ENCODE measurements at places on chromosomes 7 and 10. TPM values are rescaled to one million over a fixed set of nuclear protein-coding genes. Genes with fewer than 3 reads are reported as not detected.

AGBL3 gene
- 1.2 TPM for total RNA-seq

UPK3BL1 gene
- 12.7 TPM for total RNA-seq

POM121L12 gene
- not detected for total RNA-seq

P4HA1 gene
- 21.5 TPM for total RNA-seq

TRIM50 gene
- not detected for total RNA-seq

JCAD gene
- 0.05 TPM for total RNA-seq

FKBP6 gene
- not detected for total RNA-seq

GHRHR gene
- total RNA-seq: not detected

C10orf95 gene
- total RNA-seq: 0.96 TPM

DNA sequence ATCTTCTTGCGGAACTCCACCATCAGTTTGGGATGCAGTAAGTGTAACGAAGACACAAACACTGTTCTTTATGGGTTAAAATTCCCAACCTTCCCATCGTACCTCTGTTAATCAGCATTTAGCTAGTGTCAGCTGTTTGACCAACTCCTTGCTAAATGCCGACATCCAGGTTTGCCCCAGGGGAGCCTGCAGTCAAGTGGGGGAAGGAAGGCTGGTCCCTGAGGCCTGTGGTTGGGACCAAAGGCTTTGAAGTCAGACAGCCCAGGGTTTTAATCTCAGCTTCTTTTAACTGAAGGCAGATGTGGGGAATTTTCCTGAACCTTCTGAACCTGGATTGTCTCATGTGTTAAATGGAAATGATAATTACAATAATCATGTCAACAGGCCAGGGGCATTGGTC, 443.7 kb downstream of the GLRX3 start:
- no peak for DNase-seq

GRCh38 chr7:77819021-77819420, 20.4 kb downstream of the PHTF2 start:
- no peak for DNase-seq

DNA sequence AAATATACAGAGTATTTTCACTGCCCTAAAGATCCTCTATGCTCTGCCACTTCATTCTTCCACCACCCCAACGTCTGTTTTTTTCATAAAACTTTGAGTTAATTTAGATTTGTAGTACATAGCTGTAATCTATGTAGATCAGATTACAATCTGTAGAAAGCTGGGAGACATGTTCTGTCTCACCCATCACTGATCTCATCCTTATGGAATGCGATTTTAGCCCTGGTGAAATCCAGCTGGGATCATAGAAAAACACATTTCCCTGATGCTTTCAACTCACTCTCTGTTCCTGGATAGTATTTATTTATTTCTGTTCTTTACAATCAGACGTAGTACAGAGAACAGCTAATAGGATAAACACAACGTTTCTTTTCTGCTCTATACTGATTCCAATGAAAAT, 521.0 kb downstream of the KIF20B start:
- no peak for DNase-seq

DNA sequence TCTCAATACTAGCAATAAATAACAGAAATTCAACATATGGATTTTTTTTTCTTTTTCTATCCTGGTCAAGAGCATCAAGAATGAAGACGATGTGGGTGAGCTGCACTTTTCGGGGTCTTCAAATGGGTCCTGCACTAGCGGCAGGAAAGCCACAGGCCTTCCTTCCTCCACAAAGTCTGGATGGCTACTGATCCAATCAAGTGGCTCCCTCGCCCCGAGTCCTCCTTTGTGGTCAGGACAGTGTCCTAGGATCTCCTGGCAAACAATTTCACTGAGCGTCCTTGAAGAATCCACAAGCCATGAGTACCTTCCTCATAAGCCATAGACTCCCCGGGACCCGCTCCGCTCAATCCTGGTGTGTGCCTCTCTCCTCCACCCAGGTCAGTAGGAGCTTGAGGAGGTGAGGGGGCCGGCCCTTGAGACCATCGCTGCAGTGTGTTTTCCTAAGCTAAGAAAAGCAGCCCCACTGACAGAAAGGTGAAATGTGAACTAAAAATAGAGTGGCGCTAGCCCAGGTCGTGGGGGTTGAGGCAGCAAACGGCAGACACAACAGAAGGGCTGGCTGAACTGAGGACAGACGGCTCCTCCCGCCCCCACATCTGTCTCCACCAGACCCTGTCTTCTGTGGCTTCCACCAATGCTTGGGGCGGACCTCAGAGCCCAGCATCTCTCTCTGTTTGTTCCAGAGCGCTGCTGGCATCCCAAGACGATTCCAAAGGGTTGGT, 202.3 kb downstream of the HERPUD2 start:
- no peak for DNase-seq

DNA sequence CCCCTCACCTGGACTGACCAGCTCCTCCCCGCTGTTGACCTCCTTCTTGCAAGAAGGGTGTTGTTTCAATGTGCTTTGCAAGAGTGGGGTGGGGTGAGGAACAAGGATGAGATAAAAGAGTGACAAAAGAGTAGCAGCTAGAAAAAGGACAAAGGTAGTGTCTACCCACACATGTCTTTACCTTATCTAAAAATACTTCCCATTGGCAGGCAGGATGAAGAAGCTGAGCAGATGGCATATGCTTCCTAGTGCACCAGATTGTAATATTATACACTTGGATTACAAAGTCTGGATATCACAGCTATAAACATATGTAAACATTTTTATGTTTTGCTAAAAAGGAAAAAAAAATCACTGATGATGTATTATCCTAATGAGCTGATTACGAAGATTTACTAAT, 34.5 kb downstream of the CHN2 start:
- DNase-seq: no peak

- no peak for DNase-seq
Measured at GRCh38 chr10:133442191-133442966, 11.4 kb upstream of the SCART1 start.

GRCh38 chr10:31619531-31620061, 300.6 kb downstream of the ZEB1 start:
- DNase-seq: no peak

GRCh38 chr7:6637544-6638229, 569 bp downstream of the ZNF316 start:
- peak; percentile 50 for DNase-seq

DNA sequence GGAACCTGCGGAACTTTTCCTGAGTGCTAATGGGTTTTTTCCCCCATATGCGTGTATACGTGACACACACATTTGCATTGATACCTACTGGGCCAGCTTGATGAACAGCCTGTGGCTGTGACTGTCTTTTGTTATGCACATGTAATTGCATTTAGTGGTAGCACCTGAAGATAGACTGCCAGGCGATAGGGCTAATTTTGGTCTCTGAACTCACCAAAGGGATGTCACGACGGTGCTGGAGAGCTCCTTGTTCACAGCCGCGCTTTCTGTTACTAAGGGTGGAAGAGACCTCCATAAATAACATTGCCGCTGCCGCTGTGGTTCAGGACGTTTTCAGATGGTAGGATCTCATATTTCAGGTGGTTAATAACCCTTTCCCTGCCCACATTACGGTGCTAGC, 133.2 kb downstream of the CAMK1D start:
- DNase-seq: no peak

GRCh38 chr7:134618756-134619530, 27.7 kb upstream of the BPGM start:
- DNase-seq: no peak

- peak; percentile 8 for DNase-seq
Measured at GRCh38 chr7:48154792-48155413, 16.4 kb upstream of the ABCA13 start.

DNA sequence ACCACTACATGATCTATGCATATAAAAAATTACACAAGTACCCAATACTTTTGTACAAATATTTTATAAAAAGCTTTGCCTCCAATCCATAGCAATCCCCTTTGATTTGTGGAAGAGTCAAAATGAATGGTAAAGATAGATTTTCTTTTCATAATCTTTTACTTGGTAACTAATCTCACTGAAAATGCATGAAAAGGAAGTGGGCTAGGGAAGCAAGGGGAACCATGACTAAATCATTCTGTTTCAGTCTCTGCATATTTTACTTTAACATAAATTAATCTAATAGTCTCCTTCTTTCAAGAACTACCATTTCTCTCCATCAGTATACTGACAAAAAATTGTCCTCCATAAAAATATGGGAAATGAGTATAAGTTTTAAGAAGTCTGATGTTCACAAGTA, 96.9 kb downstream of the TES start:
- DNase-seq: no peak

DNA sequence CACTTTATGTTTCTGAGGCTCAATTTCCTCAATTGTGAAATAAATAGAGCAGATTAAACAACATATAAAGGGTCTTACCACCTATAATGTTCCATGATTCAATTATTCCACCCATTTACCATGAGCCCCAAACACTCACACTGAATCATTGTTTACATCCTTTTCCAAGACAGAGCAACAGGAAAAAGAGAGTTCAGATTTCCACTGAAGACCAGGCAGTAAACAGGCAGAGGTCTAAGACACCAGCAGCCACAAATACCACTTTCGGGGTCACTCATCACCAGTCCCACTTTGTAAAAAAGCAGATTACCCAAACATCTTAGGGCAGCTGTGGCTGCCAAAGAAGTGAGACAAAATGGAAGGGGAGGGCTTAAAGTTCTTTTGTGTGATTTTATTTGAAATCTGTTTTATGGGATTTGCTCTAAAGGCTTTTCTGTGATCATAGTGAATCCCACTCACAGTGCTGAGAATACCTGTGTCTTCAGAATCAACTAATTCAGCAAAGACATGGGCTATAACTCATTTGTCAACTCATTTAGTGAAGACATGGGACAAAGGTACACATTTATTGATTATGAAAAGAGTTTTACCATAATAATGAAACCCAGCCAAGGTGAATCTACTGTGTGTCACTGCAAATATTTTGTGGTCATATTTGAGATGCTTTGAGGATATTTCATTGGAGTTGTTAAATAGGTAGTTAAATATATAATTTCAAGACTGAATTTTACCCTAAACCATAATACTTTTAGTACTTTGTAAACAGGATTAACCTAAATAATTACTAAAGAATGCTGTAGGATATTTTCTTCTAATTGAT, 24.8 kb upstream of the DLD start:
- no peak for DNase-seq

- no peak for DNase-seq
Measured at GRCh38 chr10:77911535-77912123, 14.9 kb downstream of the DLG5 start.

GRCh38 chr7:111175908-111176441, 85.0 kb downstream of the LRRN3 start:
- DNase-seq: no peak

DNA sequence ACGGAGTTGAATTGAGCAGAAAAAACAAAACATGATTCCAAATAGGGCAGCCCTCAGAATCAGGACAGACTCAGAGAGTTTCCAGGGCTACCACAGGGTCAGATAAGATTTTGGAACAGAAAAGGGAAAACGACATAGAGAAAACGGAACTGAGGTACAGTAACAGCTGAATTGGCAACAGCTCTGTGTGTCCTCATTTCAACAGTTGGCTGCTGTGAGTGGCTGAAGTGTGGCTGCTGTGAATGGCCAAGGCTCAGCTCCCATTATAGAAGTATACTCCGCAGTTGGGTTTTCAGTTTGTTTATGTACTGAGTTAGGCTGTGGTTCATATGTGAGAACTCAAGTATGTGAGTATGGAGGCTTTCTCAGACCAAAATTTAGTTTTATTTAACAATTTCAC, 32.0 kb downstream of the ANTXRL start:
- DNase-seq: no peak

GRCh38 chr7:133934977-133935330, 192.2 kb upstream of the LRGUK start:
- no peak for DNase-seq

GRCh38 chr10:56745490-56745889, 384.4 kb upstream of the ZWINT start:
- DNase-seq: no peak

GRCh38 chr10:11165591-11166543, 148.2 kb downstream of the CELF2 start:
- DNase-seq: peak; percentile 56

DNA sequence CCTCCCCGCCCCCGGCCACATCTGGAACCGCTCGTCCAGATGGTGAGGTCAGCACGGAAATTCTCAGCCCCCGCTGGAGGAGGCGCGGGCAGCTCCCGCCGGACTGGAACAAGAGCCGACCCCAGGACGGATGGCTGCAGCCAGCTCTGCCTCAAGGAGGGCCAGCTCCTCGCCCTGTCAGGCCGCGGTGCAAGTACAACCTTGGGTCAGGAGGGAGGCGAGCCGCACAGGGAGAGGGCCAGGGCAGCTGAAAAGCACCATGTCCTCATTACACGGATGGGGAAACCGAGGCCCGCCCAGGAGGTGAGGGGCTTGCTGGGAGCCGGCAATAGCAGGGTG, 3.8 kb upstream of the GRIFIN start:
- DNase-seq: no peak

DNA sequence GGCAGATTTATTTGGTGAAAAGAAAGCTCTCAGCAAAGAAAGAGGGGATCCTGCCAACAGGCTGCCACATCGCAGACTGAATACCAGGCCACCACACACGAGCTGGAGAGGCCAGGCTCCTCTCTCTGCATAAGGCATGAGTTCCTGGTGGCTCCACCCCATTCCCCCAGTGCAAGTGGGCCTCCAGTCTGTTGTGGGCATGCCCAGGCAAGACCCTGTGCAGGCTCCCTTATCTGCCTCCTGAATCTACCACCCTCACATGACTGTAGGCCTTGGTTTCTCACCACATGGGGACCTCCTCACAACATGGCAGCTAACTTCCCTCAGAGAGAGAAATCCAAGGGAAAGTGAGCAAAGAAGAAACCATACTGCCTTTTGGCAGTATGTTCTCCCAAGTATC, 26.7 kb upstream of the CUL1 start:
- DNase-seq: no peak

DNA sequence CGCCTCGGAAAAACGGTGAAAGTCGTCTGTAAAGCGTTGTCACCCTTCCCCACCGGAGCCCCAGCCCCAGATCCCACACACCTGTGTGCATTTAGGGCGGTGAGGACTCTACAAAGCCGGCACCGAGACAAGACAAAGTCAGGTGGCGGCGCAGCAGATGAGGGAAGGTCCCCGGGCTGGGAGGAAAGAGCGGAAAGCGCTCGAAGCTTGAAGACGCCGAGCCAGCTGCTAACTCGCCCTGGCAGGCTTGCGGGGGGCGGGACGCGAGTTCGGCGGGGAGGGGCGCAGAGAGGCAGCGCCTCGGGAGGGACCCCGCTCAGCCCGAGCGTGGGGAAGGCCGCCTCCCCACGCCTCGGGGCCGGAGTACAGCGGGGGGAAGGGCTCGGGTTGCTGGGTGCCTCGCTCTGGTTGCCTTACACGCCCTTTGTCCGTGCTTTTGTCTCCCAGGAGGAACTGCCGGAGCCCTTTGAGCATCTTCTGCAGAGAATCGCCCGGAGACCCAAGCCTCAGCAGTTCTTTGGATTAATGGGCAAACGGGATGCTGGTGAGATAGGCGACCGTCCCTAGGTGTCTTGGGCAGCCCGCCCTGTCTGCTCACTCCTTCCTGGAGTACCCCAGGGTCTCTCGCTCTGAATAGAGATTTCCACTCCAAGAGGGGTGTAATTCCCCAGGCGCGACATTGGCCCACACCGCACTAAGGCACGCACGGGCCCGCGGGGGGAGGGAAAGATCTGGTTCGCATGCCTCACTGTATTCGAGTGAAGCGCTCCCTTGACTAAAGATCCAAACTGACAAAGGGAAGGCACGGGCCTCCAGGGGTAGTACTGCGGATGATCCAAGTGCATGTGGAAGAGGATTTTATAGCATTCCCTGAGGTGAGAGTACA, 1.6 kb downstream of the TAC1 start:
- DNase-seq: no peak

Measured in activated T-cell treated with anti-CD3 and anti-CD28 coated beads, Interleukin-2, amount 50 U/mL, for 4 hours (primary cell).